ENCODE measurements at places on chromosomes 11 and 22.

DNA sequence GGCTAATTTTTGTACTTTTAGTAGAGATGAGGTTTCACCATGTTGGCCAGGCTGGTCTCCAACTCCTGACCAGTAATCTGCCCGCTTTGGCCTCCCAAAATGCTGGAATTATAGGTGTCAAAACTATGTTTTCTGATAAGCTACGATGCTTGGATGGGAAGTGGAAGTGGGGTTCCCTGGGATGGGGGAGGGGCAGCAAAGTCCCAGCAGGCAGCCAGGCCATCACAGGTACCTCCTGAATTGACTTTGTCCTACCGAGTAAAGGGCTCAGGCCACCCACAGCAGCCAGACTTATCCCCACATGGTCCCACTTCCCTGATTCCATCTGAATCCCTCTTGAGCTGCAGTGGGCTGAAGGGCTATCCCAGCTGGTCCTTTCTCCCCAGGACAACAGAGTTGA is 6.9 kb downstream of the FTH1 start:
- DNase-seq: no peak

DNA sequence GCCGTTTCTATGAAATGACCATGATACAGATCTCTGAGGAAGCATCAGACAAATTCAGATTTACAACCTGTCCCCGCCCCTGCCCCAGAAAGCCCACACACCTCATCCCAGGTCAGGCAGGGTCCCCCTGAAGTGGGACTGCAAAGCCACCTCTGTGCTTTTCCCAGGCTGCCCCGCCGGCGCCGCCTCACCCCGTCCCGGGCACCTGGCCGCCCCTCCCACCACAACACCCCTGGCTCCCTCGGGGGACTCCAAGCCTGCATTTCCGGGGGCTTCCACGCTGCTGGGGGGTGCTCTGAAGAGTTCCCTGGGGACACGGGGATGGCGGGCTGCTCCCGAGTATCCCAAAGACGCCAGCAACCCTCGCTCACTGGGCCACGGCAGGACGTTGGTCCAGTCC is 23.2 kb downstream of the DRD4 start:
- DNase-seq: no peak

DNA sequence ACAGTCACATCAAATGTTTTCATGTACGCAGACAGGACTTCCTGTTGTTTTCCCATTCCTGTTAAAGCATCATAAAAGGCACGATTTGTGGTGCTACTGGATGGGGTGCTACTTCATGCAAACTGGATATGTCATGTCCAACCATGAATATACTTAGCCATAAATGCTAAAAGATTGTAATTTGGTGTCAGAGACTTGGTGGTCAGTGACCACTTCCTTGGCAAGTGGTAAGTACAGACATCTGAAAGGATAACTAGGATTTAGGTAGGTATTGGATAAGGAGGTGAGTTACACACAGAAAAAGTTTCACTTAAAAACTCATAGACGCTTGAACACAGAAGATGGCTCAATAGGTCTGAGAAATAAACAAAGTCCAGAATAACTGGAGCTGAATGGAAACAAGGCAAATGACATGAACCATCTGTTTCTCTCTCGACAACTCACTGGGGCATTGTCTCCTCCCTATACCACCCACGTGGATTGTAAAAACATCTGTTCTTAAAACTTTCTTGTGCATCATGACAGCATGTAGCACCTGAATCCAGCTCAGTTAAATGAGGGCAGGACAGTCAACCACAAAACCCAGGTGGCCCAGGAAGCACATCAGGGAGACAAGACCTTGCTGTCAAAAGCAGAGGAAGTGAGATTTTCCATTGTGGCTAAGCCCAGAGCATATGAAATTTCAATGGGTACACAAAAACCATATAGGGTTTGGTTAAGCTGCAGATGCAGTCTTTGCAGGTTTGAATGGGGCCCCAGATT is 22.1 kb upstream of the IGLL5 start:
- DNase-seq: peak; percentile 14

DNA sequence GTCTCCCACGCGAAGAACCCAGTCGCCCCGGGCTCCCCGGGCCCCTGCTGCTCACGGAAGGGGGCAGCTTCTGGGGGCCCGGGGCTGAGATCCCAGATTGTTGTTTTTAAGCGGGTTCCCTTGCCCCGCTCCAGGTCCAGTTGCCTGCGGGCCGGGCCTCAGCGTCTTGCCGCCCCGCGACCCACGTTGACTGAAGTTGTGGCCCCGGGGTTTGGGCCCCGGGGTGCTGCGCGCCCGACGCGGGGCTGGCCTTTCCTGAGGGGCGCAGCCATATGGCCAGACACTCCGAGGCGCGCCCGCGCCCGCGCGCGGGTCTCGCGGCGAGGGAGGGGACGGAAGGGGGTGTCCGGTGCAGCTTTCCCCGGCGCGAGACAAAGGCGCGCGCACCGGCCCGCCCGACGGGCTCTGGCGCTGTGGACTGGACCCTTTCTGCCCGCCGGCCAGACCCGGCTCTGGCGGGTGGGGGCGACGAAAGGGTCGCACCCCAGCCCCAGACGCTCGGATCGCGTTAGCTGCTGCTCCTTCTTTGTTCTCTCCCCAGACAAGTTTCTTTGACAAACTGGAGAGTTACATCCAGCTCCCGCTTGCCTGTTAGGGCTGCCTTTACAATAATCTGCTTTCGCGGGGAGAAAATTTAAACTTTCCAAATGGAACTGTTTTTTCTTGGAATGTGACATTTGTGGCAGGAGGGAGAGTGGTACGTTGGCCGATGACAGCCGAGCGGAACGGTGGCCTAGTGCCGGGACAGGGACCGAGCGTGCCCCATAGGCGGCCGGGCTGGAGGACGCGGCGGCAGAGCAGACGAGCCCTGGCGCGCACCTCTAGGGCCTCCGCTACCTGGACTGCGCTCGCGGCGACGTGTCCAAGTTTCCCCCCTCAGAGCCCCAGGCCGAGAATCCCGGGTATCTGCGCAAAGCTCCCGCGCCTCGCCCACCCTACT is 716 bp downstream of the AMOTL1 start:
- DNase-seq: no peak

DNA sequence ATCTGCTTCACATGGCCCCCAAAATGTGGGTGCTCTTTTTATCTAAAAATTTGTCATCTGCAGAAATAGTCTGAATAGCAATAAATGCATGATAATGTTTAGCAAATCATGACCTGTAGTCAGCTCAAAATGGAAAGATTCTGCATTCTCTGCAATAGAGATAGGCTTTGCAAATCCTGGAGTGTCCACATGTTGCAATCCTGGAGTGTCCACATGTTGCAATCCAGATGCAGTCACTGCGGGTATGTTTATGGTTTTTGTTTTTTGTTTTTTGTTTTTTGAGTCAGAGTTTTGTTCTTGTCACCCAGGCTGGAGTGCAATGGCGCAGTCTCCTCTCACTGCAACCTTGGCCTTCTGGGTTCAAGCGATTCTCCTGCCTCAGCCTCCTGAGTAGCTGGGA is 20.2 kb upstream of the LRRC32 start:
- DNase-seq: no peak

DNA sequence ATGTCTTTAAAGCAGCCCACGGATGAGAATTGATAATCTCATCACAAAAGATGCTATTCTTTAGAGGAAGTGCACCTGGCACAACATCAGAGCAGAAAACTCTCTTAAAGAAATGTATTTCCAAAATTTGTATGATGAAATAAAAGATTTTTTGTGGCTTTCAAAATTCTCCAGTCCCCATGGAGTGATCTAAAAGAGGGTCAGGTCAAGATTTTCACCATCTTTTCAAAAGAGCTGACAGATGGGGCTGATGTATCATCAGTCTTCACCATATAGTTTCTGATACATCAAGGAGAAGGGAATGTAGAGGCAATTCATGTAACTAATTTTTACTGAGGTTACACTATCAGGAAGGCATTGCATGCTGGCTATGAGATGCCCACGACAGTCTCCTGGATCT is 11.7 kb downstream of the ME3 start:
- DNase-seq: no peak

DNA sequence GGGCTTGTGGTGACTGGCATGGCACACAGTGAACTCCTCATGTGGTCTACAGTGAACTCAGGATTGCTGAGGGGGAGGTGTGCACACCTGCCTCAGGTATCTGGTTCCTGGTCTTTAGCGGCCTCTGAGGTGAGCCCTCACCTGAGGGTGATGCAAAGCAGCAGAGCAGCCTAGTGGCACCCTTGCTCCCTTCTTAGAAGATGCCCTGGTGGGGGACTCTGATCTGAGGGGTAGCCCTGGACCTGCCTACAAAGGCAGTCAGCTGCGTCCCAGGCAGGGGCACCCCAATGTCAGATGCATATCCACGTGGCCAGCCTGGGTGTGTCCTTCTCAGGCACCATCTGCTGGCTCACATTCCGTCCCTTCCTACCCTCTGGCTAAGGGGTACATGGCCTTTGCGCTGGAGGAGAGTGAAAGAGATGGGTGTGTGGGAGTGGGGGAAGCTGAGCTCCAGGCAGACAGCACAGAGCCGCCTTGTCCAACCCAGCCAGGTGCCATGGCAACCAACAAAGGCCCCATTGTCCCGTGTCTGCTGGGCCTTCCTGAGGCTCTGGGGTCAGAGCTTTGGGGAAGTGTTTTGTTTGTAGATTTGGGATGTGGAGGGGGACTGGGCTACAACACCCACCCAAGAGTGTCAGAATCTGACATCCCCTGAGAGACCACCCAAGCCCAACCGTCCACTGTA is 5.8 kb downstream of the PLEKHB1 start:
- DNase-seq: no peak

DNA sequence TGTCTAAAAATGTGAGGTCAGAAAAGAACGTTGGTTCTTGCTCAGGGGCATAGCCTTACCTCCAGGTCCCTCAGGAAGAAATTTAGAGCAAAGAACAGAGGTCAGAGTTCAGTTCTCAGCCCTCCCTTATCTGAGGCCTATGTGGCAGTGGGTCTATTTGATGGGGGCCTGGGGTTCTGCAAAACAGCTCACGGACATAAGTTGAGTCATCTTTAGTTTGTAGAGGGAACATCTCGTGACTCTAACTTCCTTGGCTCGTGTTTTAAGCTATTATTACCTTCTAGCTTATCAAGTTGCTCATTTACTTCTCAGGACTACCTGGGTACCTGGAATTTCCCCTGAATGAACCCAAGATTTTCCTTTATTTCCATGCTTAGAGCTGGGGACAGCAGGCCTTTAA is 91.3 kb upstream of the AMOTL1 start:
- no peak for DNase-seq

DNA sequence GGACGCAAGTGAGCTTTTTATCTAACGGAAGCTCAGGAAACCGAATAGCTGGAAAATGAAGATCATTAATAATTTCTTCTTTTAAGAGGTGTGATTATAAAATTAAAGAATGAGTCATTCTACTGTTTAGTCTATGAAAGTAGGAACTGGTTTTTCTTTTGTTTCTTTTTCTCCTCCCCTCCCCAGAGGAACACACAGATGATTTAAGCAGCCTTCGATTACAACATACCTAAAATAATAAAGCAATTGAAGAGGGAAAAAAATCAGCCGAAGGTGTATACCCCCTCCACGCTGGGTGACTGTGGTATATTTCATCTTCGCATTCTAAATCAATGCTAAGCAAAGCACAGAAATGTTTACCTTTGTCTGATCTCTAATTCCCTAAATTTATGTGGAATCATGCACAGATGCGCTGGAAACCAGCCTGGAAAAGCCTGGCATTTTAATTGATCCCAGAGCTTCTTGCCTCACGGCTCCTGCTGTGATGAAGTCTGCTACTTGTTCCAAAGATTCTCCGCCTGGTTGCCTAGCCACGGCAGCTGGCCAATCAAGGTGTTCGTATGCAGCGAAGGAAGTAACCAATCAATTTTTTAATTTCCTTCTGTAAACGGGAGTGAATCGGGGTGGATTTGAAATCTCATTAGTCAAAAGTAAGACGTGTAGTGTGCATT is 133.9 kb downstream of the FANCF start:
- no peak for DNase-seq

- no peak for DNase-seq
These were observed 24.6 kb downstream of the VWCE start for GRCh38 chr11:61270354-61271076.

DNA sequence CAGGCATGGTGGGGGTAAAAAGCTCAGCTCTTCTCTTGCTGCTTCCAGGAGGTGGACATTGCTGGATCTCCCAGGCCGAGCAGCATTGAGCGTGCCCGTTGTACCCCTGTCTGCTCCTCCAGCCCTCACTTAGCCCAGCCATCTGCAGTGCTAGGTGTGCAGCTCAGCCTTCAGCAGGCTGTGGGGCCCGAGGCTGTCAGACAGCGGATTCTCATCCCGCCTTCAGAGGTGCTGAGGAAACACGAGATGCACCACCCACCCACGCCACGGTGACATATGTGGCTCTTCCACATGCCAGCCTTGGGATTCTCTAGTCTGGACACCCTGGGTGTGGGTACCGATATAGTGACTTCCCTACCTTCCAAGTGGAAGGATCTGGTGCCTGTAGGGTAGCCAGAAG is 48.9 kb upstream of the NECTIN1 start:
- DNase-seq: no peak

All from activated T-cell treated with anti-CD3 and anti-CD28 coated beads for 1 hour (primary cell).